AG08396 (cell line): ENCODE measurements at places on chromosomes 3 and 15.

- DNase-seq: no peak
Measured at GRCh38 chr3:114076711-114077110, 20.2 kb downstream of the QTRT2 start.

DNA sequence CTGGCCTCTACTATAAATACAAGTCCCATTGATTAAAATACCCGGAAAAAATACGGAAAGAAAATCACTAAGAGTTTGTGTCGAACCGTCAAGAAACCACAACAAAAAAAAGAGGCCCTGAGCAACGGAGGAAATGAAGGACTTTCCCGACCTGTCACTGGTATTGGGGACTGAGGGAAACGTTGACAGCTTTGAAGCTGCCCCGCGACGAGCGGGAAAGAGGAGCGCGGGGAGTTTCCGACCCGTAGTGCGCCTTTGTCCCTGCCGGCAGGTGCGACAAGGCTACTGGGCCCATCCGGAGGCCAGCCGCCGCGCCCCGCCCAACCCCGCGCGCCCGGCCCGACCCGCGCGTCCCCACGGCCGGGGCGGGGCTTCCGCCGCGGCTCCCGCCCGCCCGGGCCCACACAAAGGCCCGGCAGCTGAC, 416 bp downstream of the PBRM1 start:
- DNase-seq: peak; percentile 93

DNA sequence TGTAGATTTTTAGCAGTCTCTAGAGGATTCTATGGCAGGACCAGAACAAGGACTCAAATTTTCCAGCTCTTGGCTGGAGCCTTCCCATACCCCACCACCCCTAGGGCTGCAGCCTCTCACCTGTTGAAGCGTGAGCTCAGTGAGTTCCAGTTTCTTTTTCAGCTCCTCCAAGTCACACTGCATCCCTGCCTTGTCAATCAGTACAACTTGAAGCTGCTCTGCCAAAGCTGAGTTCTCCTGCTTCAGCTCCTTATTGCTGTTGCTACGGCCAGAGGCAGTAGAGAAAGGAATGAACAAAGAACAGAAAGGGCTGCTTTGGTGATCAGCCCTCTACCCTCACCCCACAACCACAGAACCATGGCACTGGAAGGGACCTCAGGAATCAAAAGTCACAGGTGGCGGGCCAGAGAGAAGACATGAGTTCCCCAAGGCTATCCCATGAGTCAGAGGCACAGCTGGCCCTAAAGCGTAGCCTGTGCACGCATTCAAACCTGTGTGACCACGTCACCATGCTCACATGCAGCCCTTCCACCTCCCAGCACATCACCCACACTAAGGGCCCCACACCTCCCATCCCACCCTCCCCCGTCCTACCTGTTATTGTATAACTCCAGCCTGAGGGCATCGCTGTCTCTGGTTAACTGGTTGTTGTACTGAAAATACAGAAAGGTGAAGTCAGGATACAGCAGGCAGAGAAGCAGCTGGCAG, 83.3 kb upstream of the C2CD4B start:
- no peak for DNase-seq

DNA sequence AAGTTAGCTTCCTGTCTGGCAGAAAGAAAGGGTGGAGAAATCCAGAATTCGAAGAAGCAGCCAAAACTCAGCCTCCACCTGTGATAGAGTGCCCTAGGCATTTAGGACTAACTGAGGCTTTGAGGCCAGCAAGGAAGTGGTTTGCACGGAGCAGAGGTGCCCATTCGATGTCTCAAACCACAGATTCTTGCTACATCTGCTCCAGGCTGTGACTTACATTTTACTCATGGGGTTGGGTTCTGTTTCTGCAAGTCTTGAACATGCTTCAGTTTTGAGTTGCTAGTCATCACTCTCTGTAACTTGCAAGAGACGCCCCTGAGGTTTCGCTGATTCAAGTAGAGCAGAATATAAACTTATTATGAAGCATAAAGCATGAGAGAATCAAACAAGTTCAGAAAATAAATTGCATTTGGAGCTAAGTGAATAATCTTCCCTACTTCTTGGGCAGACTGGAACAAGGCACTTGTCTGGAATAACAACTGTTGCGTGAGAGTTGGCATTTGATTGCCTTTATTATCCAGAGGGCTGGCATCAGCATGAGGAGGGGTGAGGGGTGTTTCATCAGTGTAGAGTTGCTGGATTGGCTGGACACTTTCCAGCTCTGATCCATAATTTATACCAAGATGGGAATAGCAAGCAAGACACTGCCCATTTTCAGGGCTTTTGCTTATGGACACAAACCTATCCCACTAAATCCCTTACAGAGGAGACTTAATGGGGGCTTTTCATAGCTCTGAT, 256.5 kb downstream of the AGBL1 start:
- DNase-seq: peak; percentile 28

- DNase-seq: no peak
Measured at GRCh38 chr3:187125319-187126031, 13.8 kb downstream of the RPL39L start.

DNA sequence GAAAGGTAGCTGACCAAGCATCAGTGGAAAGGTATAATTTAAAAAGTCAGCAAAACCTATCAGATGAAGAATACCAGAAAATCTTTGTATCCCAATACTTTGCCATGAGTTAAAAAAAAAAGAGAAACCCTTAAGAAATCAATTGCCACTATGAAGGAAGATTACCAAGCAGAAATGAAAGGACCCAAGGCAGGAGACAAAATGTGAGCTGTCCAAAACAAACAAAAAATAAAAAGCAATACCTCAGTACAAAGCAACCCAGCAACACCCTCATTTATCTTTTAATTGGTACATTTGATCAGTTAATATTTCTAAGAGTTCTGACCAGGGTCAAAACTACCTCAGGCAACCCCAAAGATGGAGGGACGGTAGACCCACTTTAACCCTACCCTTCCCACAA, 65.3 kb downstream of the MOBP start:
- DNase-seq: no peak
